ENCODE measurements at places on chromosomes 1 and 21.

DNA sequence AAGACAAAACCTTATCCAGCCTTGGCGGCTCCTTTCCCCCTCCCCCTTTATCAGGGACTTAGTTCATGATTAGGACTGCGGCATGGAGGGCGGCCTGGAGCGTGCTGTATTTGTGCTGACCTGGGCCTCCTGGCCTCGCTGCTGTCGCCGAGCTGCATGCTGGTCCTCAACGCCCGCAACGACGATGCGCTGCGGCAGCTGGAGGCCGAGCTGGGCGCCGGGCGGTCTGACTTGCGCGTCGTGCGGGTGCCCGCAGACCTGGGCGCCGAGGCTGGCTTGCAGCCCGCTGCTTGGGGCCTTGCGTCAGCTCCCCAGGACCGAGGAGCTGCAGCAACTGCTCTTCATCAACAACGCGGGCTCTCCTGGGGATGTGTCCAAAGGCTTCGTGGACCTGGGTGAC lies 70.9 kb downstream of the TM2D1 start:
- DNase-seq = no peak

- no peak for DNase-seq
Observed at GRCh38 chr1:42316292-42316691, 18.7 kb downstream of the FOXJ3 start.

GRCh38 chr1:168088511-168089325 lies 48.0 kb downstream of the GPR161 start:
- no peak for DNase-seq

DNA sequence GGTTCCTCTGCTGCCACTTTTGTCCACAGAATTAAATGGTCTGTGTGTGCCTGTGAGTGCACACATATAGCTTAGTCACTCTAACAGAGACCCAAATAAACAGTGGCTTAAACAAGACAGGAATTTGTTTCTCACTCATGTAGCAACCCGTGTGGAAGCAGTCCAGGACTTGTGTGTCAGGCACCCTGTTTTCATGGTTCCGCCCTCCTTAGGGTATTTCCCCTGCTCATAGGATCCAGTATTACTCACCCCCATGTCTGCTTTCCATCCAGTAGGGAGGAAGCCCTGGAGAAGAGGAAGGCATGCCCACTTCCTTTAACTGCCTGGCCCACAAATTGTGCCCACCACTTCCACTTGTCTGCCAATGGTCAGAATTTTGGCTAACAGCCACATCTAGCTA lies 41.3 kb upstream of the TACSTD2 start:
- DNase-seq = peak; percentile 94

- no peak for DNase-seq
Observed at GRCh38 chr1:147209825-147210821, 15.0 kb downstream of the FMO5 start.

GRCh38 chr1:56719171-56719570 lies 74.1 kb downstream of the PRKAA2 start:
- no peak for DNase-seq

GRCh38 chr1:12413664-12414410 lies 184.0 kb downstream of the VPS13D start:
- no peak for DNase-seq

DNA sequence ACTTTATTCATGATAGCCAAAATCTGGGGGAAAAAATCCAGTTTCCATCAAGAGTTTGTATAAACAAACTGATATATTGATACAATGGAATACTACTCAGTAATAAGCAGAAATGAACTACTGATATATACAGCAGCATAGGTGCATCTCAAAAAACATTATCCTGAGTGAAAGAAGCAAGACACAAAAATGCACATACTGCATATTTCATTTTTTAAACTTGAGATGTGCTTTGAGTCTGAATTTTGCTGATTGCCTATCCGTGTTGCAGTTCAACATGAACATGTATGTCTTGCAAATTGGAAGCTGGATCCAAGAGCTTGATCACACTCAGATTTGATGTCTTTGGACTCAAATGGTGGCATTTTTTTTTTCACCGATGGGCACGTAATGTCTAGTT lies 132.4 kb downstream of the TSEN15 start:
- no peak for DNase-seq

DNA sequence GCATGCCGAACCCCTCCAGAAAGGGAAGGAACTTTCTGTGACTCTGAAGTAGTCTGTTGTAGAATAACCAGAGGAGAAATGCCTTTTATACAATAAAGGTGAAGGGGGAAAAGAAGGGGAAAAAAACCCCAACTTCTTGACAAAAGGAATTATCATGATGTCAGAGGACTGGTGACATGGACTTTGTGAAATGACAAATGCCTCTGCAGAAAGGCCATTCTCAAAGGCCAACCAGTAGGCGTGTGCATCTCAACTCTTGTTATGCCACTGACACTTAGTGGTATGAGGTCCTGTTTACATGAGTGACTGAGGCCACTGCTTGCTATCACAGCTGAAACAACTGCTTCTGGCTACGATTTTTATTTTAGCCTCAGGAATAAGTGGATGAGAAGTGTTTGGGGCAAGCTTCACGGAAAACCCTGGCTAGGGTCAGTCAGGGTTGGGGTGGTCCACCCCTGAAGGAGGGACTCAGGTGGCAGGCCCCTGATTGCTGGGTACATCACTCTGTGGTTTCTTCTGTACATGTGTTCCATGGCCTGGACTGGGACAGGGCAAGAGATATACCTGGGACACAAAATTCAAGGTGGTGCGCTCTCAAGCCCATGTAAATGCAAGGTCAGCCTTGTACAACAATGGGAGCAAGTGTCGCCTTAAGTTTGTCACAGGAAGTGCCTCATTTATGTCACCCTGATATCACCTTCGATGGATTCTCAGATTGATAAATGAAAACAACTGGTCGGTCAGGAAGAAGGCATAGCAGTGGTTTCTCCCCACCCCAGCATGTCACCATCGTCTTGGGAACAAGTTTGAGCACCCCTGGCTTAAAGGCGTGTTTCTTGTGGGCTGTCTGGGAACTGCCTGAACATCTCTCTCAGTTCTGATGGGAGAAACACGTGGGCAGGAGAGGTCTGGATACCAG lies 12.4 kb downstream of the RUNX1 start:
- no peak for DNase-seq

- peak; percentile 64 for DNase-seq
Observed at GRCh38 chr1:57623039-57623790, 199.4 kb upstream of the DAB1 start.

DNA sequence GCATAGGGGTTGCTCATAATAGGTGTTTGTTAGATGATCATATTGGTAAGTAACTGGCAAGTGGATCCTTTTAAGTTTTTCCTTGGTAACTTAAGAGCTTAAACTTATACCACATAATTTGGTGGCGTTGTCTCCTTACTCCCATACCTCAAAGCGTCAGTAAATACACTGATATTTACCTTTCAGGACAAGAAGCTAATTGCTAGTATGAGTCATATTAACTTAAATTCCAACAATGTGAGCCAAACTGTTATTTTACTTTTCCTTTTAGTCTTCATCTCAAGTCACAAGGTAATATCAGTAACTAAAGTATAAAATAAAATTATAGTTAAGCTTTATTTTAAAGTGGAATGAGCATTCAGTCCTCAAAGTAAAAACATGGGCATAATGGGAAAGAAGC lies 9.0 kb upstream of the SH3GLB1 start:
- DNase-seq = no peak

- DNase-seq = no peak
Observed at GRCh38 chr21:42298237-42298636, 17.0 kb downstream of the TFF3 start.

DNA sequence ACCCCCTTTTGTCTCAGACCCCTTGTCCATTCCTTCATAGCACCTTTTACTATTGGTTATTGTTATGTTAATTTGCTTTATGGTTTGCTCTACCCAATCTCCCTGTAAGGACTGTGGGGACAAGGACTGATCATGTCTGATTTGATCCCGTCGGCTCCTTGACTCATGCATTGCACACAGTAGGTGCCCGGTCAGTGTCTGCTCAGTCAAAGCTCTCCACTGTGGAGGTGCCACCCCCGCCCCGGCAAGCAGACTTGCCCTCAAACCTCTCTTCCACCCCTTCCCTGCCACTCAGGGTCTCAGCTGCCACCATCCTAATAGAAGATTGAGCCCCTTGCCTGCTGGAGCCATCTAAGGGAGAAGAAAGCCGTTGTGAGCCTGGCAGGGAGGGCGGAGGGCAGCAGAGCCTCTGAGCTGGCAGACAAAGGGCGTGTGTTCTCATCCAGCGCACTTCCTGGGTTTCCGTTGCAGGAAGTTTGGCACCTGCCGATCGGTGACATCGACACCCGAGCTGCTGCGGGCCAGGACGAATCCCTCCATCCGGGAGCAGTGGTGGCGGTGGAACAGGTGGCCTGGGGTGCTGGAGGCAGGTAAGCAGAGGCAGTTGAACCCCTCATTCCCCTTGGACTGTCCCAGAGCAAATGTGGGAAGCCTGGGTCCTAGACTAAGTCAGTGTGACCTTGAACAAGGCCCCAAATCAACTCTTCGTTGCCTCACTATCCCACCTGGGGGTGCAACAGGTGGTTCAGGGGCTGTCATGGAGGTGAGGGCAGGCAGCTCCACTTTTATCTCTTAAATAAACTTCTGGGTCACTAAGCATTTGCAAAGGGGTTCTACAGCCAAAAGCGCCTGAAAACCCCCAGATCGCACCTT lies 2.2 kb upstream of the FBLIM1 start:
- no peak for DNase-seq

DNA sequence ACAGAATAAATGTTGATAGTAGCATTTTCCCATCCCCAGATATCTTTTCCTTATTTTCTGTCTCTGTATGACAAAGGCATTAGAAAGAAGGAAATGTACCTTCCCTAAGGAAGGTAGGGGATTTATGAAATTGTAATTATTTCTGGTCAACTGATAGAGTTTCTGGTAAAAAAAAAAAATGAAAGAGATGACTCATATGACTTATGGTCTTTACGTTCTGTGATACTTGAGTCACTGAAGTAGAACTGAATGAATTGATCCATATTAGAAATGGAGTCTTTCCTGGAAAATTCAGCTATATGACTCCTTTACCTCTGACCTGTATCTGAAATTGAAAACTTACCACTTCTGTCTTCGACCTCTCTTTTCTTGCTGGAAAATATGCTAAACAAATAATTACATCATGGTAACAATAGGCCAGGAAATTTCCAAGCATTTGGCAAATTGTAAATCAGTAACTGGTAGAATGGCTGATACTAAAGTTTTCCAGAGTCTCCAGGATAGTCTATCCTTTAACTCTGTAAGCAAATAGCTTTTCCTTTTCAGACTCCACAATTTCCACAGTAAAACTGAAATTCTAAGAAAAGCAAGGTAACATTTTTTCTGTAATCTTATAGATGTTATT lies 364.3 kb upstream of the PTBP2 start:
- DNase-seq = no peak

GRCh38 chr1:160607672-160608032 lies 28.4 kb upstream of the CD84 start:
- DNase-seq = no peak

GRCh38 chr1:44422161-44422560 lies 17.1 kb downstream of the RNF220 start:
- DNase-seq = no peak

GRCh38 chr1:204146309-204146708 lies 5.5 kb downstream of the ETNK2 start:
- DNase-seq = no peak

DNA sequence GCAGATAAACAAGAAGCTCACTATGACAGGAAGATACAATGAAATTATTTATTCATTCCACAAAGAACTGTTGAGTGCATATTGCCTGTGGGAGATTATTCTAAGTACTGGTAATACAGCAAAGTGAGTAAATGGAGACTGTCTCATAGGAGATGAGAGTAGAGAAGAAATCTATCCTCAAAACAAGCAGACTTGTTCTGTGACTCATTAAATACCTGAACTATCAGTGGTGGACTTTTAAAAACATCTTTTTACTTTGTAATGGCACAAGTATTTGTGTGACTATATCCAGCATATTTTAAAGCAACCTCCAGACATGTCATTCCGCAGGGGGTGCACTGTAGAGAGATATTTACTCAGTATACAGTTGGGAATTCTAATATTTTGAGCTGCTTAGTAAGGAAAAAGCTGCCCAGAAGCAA lies 259.2 kb downstream of the FMN2 start:
- peak; percentile 98 for DNase-seq

DNA sequence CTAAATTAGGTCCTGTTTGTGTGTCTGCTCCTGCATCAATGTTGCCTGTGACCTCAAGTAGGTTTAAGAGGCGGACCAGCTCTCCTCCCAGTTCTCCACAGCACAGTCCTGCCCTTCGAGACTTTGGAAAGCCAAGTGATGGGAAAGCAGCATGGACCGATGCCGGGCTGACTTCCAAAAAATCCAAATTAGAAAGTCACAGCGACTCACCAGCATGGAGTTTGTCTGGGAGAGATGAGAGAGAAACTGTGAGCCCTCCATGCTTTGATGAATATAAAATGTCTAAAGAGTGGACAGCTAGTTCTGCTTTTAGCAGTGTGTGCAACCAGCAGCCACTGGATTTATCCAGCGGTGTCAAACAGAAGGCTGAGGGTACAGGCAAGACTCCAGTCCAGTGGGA lies 79.9 kb downstream of the PRDM2 start:
- DNase-seq = peak; percentile 63

- DNase-seq = no peak
Observed at GRCh38 chr21:36179145-36179544, 22.5 kb downstream of the DOP1B start.

DNA sequence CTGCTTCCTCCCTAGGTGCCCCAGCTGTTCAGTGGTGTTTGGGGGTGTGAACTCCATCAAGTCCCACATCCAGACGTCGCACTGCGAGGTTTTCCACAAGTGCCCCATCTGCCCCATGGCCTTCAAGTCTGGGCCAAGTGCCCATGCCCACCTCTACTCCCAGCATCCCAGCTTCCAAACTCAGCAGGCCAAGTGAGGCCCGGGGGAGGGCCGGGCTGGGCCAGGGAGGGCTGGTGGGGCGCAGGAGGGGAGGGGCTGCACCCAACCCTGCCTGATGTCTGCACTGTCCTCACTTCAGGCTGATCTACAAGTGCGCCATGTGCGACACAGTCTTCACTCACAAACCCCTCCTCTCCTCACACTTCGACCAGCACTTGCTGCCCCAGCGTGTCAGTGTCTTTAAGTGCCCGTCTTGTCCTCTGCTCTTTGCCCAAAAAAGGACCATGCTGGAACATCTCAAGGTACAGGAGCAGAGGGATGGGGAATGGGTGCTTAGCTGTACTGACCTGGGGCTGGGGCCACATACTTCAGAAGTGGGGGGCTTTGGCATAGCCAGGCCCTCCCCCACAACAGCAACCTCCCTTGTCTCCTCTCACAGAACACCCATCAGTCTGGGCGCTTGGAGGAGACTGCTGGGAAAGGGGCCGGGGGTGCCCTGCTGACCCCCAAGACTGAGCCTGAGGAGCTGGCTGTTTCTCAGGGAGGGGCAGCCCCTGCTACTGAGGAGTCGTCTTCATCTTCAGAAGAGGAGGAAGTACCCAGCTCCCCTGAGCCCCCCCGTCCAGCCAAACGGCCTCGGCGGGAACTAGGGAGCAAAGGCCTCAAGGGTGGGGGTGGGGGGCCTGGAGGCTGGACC lies 7.2 kb downstream of the ZNF687 start:
- no peak for DNase-seq

DNA sequence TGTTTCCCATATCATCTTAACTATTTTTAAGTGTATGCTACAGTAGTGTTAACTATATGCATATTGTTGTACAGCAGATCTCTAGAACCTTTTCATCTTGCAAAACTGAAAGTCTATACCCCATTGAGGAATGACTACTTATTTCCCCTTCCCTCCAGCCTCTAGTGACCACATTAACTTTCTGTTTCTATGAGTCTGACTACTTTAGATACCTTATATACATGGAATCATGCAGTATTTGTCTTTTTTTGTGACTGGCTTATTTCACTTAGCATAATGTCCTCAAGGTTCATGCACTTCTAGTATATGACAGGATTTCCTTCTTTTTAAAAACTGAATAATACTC lies 96.5 kb upstream of the BTG3 start:
- DNase-seq = no peak

Measured in fibroblast of skin of back (primary cell).